ENCODE measurements at places on chromosomes 3 and 15.

GRCh38 chr3:36548712-36549111 lies 168.4 kb downstream of the STAC start:
- no peak overlapping the region for H3K4me3 ChIP-seq
- H3K27me3 ChIP-seq, result peaks cover 13% of the 10 kb centered on the region
- H3K36me3 ChIP-seq, result no peaks in the 10 kb centered on the region
- no peak overlapping the region for H3K27ac ChIP-seq

- H3K36me3 ChIP-seq, result no peaks in the 10 kb centered on the region
- no peak for DNase-seq
- no peak overlapping the region for H3K4me3 ChIP-seq
- no peaks in the 10 kb centered on the region for H3K4me1 ChIP-seq
- H3K27me3 ChIP-seq, result peaks cover 18% of the 10 kb centered on the region
- H3K27ac ChIP-seq, result no peak overlapping the region
These were observed 288.3 kb upstream of the LMCD1 start for GRCh38 chr3:8213286-8213685.

DNA sequence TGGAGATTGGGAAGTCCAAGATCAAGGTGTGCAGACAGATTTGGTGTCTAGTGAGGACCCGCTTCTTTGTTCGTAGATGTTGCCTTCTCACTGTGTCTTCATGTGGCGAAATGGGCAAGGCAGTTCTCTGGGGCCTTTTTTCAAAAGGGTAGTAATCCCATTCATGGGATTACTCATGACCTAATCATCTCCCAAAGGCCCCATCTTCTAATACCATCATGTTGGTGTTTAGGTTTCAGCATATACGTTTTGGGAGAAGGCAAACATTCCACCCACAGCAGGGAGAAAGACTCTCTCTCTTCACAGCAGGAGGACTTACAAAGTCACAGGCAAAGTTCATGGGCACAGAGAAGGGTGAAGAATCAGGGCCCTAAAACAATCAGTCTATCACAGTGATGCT lies 252.1 kb downstream of the RPLP1 start:
- no peak for DNase-seq
- H3K4me3 ChIP-seq, result no peak overlapping the region
- no peak overlapping the region for H3K27ac ChIP-seq
- H3K27me3 ChIP-seq, result no peaks in the 10 kb centered on the region
- H3K36me3 ChIP-seq, result peaks cover 3% of the 10 kb centered on the region

DNA sequence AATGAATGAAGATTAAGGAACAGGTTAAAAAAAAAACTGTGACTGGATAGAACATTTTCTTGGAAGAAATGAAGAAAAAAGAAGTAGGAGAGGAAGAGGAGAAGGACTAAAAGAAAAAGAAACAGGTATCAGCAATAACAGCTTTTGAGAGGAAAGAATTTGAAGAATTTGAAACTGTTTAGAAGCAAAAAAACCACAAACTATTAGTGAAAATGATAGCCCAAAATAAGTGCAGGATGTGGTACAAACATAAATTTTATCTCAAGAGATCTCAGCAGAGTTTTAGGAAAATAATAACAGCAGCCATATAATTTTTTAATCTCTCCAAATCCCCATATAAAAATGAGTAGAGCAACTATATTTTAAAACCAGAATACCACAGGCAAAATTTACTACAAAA lies 8.8 kb upstream of the A4GNT start:
- no peak overlapping the region for H3K27ac ChIP-seq
- no peak for DNase-seq
- peaks cover 28% of the 10 kb centered on the region for H3K27me3 ChIP-seq
- H3K36me3 ChIP-seq, result peaks cover 7% of the 10 kb centered on the region

- H3K27ac ChIP-seq, result peak overlapping the region; percentile 80
- no peaks in the 10 kb centered on the region for H3K36me3 ChIP-seq
- no peak for DNase-seq
These were observed 340.1 kb downstream of the RORA start for GRCh38 chr15:60889006-60889405.

- peaks cover 42% of the 10 kb centered on the region for H3K27me3 ChIP-seq
These were observed 178.6 kb upstream of the LINGO1 start for GRCh38 chr15:77811270-77811669.

- H3K36me3 ChIP-seq, result peaks cover 4% of the 10 kb centered on the region
- H3K4me1 ChIP-seq, result no peaks in the 10 kb centered on the region
- H3K4me3 ChIP-seq, result no peak overlapping the region
- H3K27me3 ChIP-seq, result no peaks in the 10 kb centered on the region
- H3K27ac ChIP-seq, result no peak overlapping the region
These were observed 73.3 kb downstream of the SLC24A1 start for GRCh38 chr15:65695081-65695480.

DNA sequence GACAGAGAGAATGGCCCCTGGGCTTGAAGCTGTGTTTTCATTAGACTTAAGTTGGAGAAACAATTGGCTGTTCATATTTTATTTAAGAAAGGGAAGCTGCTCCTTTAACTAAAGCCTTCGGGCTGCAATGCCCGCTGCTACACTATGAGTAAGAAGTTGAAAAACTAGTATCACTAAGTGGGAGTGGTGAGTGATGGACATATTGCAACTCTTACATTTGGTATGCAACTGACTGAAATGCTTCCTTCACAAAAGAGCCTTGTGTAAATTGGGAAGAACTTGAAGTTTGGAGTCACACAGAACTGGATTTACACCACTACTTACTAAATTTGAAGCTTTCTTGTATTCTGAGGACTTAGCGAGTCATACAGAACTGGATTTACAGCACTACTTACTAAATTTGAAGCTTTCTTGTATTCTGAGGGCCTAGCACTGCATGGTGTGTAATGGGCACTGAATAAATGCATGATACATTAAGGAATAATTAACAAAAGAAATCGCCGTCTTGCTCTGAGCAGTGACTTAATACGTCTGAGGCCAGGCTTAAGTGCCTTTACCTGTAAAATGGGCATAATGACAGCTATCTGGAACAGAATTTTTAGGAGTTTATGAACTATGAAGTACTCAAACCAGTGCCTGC lies 149.5 kb downstream of the RYR3 start:
- no peaks in the 10 kb centered on the region for H3K36me3 ChIP-seq
- DNase-seq, result no peak
- no peak overlapping the region for H3K4me3 ChIP-seq
- no peak overlapping the region for H3K27ac ChIP-seq
- peaks cover 9% of the 10 kb centered on the region for H3K27me3 ChIP-seq

DNA sequence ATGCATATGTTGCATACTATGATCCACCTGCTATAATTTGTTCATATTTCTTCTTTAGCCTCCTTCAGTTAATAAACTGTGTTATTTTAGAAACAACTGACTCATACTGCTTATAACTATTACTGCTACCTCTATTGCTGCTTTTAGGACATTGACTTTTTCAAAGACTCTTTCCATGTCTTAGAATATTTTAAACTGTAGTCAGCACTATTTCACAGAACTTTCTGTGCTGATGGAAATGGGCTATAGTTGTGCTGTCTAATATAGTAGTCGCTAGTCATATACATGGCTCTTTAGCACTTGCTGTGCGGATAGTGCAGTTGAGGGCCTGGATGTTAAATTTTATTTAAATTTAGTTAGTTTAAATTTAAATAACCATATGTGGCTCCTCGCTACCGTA lies 55.6 kb downstream of the NEK11 start:
- DNase-seq, result no peak
- no peak overlapping the region for H3K4me3 ChIP-seq
- H3K27ac ChIP-seq, result no peak overlapping the region

DNA sequence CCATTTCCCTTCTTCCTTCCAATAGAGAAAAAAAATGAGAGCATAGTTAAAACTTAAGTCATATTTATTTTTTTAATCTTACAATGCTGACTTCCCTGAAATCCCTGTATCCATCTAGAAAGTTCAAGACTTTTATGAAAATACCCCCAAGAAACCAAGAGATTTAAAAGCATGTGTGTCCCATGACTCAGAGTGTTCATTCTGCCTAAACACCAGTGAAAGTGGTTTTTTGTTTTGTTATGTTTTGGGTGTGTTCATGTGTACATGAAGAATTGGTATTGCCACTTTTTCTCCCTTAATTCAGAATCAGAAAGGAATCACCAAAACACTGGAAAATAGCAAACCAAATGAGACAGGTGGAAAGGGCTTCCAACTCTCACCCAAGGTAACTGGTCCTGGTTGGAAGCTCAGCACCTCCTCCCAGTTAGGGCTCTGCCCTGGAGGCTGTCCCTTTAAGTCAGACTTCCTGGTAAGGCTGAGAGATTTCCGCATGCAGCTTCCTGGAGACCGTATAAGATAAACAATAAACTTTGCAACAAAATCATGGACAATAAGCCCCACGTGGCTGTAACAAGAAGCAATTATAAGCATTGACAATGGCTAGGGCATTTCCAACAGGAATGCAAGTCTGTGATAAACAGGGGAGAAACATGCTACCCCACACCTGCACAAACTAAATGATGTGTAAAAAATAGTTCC lies 121.9 kb upstream of the ARHGEF3 start:
- H3K27me3 ChIP-seq, result no peaks in the 10 kb centered on the region
- peak overlapping the region; percentile 70 for H3K4me3 ChIP-seq
- peak overlapping the region; percentile 97 for H3K27ac ChIP-seq
- DNase-seq, result peak; percentile 40
- no peaks in the 10 kb centered on the region for H3K36me3 ChIP-seq

DNA sequence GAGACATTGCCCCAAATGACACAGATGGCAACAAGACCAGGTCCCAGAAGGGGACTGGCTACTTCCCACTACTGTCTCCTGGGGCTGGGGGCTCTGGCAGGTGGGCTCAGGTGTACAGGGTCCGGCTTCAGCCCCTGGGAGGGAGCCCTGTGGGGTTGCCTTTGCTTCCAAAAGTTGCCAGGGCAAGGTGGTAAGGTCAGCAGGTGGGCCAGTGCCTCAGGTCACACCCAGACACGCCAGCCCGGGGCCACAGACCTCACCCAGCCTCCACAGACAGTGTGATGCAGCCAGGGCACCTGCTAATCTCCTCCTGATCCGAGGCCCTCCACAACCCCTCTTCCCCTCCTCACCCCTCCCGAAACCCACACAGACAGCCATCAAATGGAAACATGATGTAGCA lies 7.5 kb downstream of the OXTR start:
- H3K27me3 ChIP-seq, result peaks cover 42% of the 10 kb centered on the region
- no peak overlapping the region for H3K4me3 ChIP-seq
- peaks cover 2% of the 10 kb centered on the region for H3K4me1 ChIP-seq
- H3K27ac ChIP-seq, result no peak overlapping the region
- DNase-seq, result no peak
- no peaks in the 10 kb centered on the region for H3K36me3 ChIP-seq

DNA sequence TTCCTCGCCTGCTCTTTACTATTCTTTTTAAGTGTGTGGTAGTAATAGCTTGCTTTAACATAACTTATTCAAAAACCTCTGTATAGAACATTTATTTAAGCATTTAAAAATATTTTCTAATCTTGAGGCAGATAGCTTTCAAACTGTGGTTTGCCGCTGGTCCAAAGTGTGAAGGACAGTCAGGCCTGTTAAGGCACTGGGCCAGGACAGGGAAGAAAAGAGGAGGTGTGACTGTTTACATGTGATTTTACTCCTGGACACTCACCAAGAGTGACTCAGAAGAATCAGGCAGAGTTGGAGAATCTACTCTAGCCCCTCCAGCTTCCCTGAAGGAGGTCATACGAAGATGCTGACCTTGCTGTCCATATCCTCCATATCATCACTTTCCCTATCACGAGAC lies 44.7 kb downstream of the CEP152 start:
- peaks cover 17% of the 10 kb centered on the region for H3K36me3 ChIP-seq
- no peak overlapping the region for H3K27ac ChIP-seq
- H3K4me3 ChIP-seq, result no peak overlapping the region
- peaks cover 2% of the 10 kb centered on the region for H3K4me1 ChIP-seq

DNA sequence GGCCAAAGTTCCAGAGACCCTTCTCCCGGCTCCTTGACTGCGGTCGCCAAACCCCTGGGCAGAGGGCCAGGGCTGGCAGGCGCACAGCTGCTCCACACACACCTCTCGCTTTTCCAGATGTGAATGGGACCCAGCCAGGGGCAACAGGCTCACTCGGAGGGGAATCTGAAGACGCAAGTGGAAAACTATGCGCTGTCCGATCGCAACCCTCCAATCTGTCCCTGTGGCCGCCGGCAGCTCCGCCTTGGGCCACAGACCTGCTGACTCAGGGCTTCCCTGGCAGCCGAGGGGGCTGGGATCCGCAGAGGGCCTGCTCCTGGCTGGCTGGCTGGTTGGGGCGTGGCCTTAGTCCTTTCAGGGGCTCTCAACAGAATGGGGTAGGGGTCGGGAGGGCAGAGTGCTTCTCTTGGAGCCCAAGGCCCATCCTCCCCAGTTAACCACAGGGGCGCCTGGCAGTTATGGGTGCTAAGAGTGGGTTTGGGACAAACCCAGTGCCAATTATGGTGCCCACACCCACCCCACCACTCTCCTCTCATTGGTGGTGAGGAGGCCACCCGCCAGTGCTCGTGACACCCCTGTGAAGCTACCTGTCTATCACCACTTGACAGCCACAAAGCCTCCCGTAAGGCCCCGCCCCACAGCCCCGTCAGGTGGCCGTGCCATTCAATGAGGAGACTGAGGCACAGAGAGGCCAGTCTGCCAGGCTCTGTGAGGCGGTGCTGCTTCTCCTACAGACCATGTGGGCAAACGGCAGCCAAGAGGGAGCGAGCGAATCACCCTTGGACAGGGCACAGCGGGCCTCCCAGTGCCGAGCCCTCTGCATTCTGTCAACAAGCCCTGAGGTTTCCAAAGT lies 53.8 kb downstream of the IQSEC1 start:
- H3K27ac ChIP-seq, result no peak overlapping the region
- no peak overlapping the region for H3K4me3 ChIP-seq
- peaks cover 25% of the 10 kb centered on the region for H3K4me1 ChIP-seq

- no peak overlapping the region for H3K27ac ChIP-seq
- H3K36me3 ChIP-seq, result no peaks in the 10 kb centered on the region
- no peak overlapping the region for H3K4me3 ChIP-seq
- peaks cover 14% of the 10 kb centered on the region for H3K27me3 ChIP-seq
- no peaks in the 10 kb centered on the region for H3K4me1 ChIP-seq
These were observed 156.7 kb downstream of the TMCO5A start for GRCh38 chr15:38091078-38091645.

DNA sequence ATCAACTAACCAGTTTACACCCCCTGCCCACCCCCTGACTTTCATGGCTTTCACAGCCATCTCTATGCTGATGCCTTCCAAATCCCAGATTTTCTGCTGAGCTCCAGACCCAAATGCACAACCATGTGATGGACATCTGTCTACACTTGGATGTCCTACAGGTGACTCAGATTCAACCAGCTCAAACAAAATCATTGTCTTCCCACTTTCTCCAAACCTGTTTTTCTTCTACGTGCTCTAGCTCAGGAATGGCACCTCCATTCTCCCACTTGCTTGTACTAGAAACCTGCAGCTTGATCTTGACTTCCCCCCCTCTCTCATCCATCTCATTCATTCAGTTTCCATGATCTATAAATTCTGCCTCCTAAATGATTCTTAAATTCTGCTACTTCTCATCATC lies 34.1 kb upstream of the RARRES1 start:
- DNase-seq, result no peak
- no peak overlapping the region for H3K4me3 ChIP-seq

All from T-helper 17 cell (primary cell).